ENCODE measurements at places on chromosomes 2 and 18. TPM values are rescaled to one million over a fixed set of nuclear protein-coding genes. Genes with fewer than 3 reads are reported as not detected.

RUFY4 gene
- 0.10 TPM for total RNA-seq

D2HGDH gene
- total RNA-seq = 12.4 TPM

B3GNT7 gene
- total RNA-seq = 5.9 TPM

BOLL gene
- not detected for total RNA-seq

HOXD8 gene
- 12.9 TPM for total RNA-seq

UGT1A6 gene
- not detected for total RNA-seq

IKZF2 gene
- 18.5 TPM for total RNA-seq

PCARE gene
- total RNA-seq = not detected

IL1R2 gene
- 1.1 TPM for total RNA-seq

CCDC148 gene
- 11.1 TPM for total RNA-seq

ANKRD62 gene
- total RNA-seq = 0.06 TPM

LYPD6B gene
- total RNA-seq = 5.7 TPM

SLC4A5 gene
- 1.2 TPM for total RNA-seq

MEMO1 gene
- 32.7 TPM for total RNA-seq

LOXHD1 gene
- 0.20 TPM for total RNA-seq

SNRPD1 gene
- 65.4 TPM for total RNA-seq

SPOPL gene
- total RNA-seq = 33.5 TPM

LYG1 gene
- total RNA-seq = 0.69 TPM

SNORC gene
- total RNA-seq = 4.6 TPM

TXNDC9 gene
- total RNA-seq = 54.6 TPM

WBP1 gene
- total RNA-seq = 86.5 TPM

TMEM17 gene
- 8.7 TPM for total RNA-seq

WNT6 gene
- total RNA-seq = 1.6 TPM

Data from spinal cord (tissue), 10 donors.